ENCODE measurements at places on chromosomes 3 and 15.

DNA sequence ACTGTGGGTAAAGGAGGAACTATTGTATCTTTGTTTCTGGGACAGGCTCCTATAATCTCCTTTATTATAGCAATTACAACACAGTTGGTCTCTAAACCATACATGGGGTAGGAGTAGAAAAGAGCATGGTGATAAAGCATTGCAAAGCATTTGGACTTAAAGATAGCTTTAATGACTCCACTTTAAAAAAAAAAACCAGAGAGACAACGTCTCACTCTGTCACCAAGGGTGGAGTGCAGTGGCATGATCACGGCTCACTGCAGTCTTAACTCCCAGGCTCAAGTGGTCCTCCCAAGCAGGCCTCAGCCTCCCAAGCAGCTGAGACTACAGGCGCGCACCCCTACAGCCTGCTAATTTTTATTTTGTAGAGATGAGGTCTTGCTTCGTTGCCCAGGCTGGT, 68.2 kb downstream of the DENND4A start:
- DNase-seq: no peak

- DNase-seq: no peak
Measured at GRCh38 chr3:182487143-182487542, 306.2 kb upstream of the ATP11B start.

- no peak for DNase-seq
Measured at GRCh38 chr3:163476179-163476578, 1602.1 kb downstream of the SI start.

GRCh38 chr3:60081381-60082095, 1031.7 kb upstream of the CFAP20DC start:
- DNase-seq: peak; percentile 85

DNA sequence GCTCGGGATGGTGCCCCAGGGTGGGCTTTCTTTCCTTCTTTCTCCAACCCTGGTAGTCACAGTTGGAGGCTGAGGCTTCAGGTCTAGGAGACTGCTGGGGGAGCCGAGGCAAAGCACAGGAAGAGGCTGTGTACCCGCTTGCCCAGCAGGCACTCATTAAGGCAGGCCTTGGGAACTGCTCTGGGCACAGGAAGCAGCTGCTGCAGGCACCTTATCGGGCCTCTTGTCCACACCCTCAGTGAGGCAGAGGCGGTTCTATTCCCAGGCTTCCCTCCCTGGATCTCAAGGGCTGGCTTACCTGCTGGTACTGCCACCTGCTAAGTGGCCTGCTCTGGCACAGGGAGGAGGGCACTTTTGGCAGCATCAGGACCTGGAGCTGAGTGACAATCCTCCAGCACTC, 15.8 kb upstream of the GRM2 start:
- DNase-seq: no peak

GRCh38 chr3:99579246-99579645, 59.1 kb upstream of the COL8A1 start:
- no peak for DNase-seq

- no peak for DNase-seq
Measured at GRCh38 chr3:24981924-24982323, 446.1 kb upstream of the RARB start.

GRCh38 chr15:41605566-41605965, 46.6 kb downstream of the TYRO3 start:
- DNase-seq: no peak

DNA sequence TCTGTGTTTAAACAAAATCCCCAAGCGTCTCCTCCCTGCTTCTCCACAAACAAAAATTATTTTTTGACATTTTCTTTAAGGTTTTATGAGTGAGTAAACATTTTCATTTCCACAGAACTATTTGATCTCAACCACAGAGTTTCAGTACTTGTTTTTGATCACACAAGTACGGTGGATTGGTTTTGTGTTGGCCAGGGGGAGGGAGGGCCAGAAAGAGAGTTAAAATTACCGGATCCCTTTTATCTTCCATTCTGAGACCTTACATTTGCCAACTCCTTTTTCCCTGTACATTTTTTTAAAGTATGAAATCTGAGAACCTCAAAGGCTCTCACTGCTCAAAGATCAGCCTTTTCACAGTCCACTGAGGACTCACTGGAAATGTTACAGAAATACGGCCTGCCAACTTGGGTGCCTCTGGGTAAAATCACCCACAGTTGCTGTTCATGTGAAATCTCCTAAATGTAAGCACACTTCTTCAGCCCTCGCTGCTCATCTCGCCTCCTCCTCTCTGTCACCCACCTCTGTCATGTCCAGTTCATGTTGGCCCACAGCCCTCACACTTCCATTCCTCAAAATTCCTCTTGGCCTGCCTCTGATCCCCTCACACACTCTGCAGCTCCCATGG, 1.7 kb downstream of the HOMER2 start:
- no peak for DNase-seq

DNA sequence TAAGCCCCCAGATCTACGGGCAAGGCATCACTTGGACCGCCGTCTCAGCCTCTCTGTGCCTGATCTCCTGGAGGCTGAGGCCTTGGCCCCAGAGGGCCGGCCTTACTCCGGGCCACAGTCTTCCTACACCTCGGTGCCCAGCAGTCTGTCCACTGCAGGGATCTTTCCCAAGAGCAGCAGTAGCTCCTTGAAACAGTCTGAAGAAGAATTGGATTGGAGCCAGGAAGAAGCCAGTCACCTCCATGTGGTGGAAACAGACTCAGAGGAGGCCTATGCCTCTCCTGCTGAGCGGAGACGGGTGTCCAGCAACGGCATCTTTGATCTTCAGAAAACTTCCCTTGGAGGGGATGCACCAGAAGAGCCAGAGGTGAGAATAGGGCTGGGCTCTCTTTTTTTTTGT, 67.0 kb downstream of the MCTP2 start:
- DNase-seq: no peak

DNA sequence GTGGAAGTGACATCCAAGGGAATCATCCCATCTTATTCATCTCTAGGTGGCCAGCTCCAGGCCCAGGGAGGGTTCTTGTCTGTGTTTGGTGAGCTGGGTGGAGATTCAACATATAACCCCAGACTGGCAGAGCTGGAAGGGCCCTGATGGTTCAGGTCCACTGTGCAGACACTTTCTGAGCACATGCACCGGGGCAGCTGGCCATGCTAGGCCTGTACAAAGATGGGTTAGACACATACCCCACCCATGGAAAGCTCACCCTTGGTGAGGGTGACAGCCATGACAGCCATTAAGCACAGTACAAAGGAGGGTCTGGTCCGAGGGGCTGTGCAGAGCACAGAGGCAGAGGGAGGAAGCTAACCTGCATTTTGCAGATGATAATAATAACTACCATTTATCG, 100.4 kb downstream of the CORO2B start:
- no peak for DNase-seq

DNA sequence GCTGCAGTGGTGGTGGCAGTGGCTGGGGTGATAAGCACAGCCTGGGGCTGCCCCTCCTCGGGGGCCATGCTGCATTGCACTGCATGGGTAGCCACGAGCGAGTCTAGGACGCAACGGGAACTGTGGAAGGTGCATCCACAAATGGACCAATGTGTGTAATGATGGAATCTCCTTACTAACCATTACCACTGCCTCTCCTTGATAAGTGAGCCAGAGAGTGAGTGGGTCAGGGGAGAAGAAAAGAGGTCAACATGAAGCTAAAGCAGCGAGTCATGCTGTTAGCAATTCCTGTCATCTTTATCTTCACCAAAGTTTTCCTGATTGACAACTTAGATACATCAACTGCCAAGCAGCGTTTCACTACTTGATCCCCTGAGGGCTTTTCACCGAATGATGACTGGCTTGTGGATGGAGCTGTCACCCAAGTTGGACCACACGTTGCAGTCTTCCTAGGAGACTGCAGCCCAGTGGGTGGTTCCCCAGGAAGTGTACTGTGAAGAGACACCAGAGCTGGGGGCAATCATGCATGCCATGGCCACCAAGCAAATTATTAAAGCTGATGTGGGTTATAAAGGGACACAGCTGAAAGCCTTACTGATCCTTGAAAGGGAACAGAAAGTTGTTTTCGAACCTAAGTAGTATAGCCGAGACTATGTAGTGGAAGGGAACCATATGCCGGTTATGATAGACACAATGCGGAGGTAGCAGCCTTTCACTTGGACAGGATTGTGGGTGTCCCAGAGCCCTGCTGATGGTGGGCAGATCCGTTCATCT, 20.6 kb downstream of the SAMD7 start:
- no peak for DNase-seq

GRCh38 chr3:158443632-158444031, 127.4 kb upstream of the MLF1 start:
- no peak for DNase-seq

DNA sequence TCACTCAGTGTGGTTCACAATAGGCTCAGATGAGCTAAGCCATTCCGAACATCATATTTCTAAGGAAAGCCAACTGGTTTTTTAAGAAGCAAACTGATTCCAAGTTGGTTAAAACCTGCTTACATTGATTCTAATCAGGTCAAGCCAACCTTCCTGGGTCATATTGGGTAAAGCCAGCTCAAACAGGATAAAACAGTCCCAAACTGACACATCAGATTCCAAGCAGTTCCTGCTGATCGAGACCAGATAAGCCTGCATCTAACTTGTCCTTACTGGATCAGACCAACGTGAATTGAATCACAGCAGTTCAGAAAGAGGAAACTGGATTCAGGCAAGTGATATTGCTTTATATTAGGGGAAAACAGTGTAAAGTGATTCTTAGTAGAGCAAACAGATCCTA, 18.6 kb upstream of the THSD4 start:
- no peak for DNase-seq

GRCh38 chr3:161644891-161645635, 148.5 kb downstream of the OTOL1 start:
- no peak for DNase-seq

- DNase-seq: no peak
Measured at GRCh38 chr15:49815950-49816349, 195.1 kb downstream of the DTWD1 start.

DNA sequence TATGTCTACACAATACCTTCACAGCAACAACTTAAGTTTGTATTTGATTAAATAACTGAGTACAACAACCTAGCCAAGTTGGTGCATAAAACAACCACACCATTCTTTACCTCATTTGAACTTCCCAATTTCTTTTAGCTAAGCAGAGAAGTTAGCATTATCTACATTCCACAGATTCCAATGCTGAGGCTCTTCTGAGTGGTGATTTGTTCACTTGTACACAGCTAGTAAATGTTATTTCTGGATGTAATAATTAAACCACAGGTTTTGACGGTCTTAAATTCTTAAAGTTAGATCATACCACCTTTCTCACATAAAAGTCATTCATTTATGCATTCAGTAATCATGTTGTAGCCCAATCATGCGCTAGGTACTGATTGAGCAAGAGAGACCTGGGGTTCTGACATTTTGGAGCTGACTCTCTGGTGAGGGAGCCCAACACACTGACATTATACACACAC, 102.5 kb downstream of the SST start:
- no peak for DNase-seq

GRCh38 chr15:80967451-80967850, 22.2 kb downstream of the MESD start:
- DNase-seq: no peak

DNA sequence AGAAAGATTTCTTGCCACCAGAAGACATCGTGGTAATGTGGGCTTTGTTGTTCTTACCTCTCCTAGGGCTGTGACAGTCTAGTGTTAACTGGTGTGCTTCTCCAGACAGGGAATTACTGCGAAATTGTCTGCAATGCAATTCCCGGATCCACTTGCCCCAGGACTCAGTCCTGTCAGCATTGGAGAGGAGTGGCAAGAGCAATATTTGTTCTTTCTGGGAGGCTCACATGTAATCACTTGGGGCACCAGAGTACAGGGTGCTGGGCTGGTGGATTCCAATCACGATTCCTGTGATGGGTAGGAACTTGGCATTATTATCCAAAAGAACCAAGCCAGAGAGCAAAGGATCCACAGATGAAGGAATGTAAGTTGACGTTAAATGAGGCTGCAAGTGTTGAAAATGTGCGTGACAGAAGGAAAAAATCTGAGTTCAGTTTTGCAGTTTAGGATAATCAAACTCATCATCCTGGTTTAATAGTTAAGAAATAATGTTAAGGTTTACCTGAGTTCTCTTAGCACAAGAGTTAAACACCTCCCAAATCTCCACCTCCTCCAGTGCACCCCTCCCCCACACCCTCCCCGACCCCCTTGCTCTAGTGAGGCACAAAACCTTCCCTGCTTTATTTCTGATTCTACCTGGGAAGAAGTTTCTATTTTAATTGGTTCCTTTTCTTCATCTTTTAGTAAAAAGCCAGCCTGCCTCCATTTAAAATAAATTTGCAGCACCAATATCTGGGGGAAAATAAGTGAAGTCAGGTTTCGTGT, 79.2 kb downstream of the GMPS start:
- no peak for DNase-seq

DNA sequence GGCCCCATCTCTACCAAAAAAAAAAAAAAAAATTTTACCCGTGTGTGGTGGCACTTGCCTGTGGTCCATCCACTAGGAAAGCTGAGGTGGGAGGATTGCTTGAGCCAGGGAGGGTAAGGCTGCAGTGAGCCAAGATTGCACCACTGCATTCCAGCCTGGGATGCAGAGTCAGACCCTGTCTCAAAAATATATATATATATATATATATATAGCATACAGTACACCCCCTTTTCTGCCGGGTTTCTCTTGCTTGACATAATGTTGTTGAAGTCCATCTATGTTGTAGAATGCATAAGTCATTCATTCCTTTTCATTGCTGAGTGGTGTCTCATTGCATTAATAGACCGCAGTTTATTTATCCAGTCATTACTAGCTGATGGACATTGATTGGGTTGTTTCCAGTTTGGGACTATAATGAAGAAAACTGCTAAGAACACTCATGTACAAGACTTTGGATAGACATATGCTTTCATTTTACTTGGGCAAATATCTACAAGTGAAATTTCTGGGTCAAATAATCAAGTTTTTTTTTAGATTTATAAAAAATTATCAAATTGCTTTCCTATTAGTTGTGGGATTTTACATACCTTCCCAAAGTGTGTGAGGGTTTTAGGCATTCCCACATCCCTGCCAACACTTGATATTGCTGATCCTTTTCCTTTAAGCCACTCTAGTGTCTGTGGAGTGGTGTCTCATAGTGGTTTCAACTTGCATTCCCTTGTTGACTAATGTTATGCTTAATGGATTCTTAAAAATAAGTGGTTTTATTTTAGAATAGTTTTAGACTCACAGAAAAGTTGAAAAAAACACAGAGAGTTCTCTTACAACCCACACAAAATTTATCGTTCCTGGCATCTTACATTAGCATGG, 2.1 kb upstream of the PRR20G start:
- no peak for DNase-seq

DNA sequence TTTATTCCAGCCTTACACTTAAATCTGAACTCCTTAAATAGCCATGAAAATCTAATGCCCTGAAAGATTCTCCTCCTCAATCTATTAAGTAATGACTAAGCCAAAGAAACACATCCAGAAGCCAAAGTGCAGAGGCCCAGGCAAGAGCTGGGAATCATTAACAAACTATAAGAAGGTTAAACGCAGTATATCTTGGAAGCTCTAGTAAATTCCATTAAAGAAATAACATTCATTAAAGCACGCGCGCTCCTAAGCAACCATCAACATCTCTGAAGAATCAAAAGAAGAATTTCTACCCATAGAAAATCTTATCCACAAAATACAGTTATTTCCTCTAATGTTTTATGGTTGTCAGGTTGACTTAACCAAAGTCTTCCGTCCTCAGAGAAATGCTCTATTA, 29.5 kb downstream of the MB21D2 start:
- no peak for DNase-seq
